Activated CD8-positive, alpha-beta memory T cell treated with anti-CD3 and anti-CD28 coated beads, Interleukin-2, amount 10 ng/mL, durations not matched to agents 7 days and 5 days (primary cell): ENCODE measurements at places on chromosomes 1 and 21. TPM values are rescaled to one million over a fixed set of nuclear protein-coding genes. Genes with fewer than 3 reads are reported as not detected.

ZP4 gene
- not detected for total RNA-seq

SLC25A34 gene
- total RNA-seq, result 0.88 TPM

RNU1-1 gene
- 3,744 TPM for total RNA-seq

MX2 gene
- 158 TPM for total RNA-seq

OTUD3 gene
- total RNA-seq, result 8.1 TPM

AUNIP gene
- 8.1 TPM for total RNA-seq

GRCh38 chr21:38475519-38475918, 22.8 kb downstream of the ERG start:
- peaks cover 6% of the 10 kb centered on the region for H3K4me1 ChIP-seq
- H3K4me3 ChIP-seq, result no peak overlapping the region
- no peaks in the 10 kb centered on the region for H3K36me3 ChIP-seq
- DNase-seq, result no peak
- no peak overlapping the region for H3K27ac ChIP-seq

GRCh38 chr1:229896306-229896705, 170.7 kb upstream of the GALNT2 start:
- peaks cover 45% of the 10 kb centered on the region for H3K27me3 ChIP-seq
- H3K36me3 ChIP-seq, result no peaks in the 10 kb centered on the region
- no peaks in the 10 kb centered on the region for H3K4me1 ChIP-seq
- no peak overlapping the region for H3K4me3 ChIP-seq
- H3K27ac ChIP-seq, result no peak overlapping the region

DNA sequence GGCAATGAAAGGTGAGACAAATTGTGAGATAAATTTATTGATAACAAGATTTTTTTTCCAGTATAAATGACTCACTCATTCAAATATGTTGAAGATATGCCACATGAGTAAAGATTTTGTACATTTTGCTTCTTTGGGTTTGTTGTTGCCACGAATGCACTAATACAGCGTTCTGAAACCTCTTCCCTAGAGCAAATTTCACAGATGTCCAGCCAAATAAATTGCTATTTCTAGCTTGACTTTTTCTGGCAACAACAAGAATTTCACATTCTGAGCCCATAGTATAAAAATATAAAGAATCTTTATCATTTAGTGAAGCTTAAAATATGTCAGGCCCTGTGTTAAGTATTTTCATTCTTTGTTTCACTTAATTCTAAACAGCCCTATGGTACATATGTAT, 114.5 kb upstream of the COL24A1 start:
- no peak overlapping the region for H3K4me3 ChIP-seq
- H3K36me3 ChIP-seq, result no peaks in the 10 kb centered on the region
- peaks cover 3% of the 10 kb centered on the region for H3K27me3 ChIP-seq
- no peak for DNase-seq

- no peaks in the 10 kb centered on the region for H3K4me1 ChIP-seq
- no peak for DNase-seq
- H3K27me3 ChIP-seq, result peaks cover 9% of the 10 kb centered on the region
- H3K4me3 ChIP-seq, result no peak overlapping the region
- H3K36me3 ChIP-seq, result no peaks in the 10 kb centered on the region
These were observed 14.0 kb downstream of the COL16A1 start for GRCh38 chr1:31689854-31690253.

DNA sequence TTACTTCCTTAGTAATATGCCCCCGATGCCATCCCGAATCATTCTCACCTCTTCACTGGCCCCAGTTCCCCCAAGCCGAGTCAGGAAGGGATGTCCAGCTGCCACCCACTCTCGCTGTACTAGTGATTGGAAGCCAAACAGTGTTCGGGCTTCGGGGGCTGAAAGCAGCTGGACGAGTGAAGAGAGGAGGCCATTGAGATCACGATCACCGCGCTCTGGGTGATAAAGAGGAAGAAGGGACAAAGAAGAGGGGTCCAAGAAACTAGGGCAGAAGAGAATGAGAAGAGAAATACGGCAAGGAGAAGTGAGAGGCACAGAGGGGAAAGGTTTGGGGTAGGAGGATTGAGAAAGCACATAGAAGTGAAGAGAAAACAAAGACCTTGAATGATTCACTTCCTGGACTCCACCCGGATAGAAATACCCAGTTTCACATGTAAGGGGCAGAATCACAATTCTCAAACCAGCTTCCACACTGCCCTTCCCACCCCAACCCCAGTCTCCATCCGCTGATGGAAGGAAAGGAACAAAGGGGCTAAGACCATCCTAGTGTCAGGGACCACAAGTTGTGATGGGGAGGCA, 3.7 kb upstream of the SF3B4 start:
- H3K27ac ChIP-seq, result peak overlapping the region; percentile 12
- H3K36me3 ChIP-seq, result peaks cover 8% of the 10 kb centered on the region
- no peak overlapping the region for H3K4me3 ChIP-seq

DNA sequence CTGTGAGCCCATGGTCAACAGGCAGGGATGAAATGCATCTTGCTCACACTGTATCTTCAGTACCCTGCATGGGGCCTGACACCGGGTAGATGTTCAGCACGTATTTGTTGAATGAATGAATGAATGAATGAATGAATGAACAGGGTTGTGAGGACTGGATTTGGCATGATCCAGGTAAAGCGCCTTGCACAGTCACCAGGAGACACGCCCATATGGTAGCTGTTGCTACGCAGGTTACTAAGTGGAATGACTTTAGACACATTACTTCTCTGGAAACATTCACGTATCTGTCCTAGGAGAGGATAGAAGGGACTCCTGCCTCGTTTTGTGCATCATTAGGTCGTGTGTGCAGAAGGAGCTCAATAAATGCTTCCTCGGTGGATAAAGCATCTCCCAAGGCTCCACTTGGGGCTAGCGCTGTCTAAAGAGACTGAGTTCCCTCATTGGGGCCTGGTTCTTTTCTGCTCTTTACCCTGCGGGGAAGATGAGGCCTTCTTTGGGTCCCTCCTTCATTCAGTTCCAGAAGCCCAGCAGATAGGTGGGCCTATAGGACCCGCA, 54.2 kb downstream of the NDUFS5 start:
- peaks cover 47% of the 10 kb centered on the region for H3K27me3 ChIP-seq
- no peaks in the 10 kb centered on the region for H3K4me1 ChIP-seq
- no peak overlapping the region for H3K27ac ChIP-seq
- DNase-seq, result no peak
- H3K36me3 ChIP-seq, result no peaks in the 10 kb centered on the region
- H3K4me3 ChIP-seq, result no peak overlapping the region

DNA sequence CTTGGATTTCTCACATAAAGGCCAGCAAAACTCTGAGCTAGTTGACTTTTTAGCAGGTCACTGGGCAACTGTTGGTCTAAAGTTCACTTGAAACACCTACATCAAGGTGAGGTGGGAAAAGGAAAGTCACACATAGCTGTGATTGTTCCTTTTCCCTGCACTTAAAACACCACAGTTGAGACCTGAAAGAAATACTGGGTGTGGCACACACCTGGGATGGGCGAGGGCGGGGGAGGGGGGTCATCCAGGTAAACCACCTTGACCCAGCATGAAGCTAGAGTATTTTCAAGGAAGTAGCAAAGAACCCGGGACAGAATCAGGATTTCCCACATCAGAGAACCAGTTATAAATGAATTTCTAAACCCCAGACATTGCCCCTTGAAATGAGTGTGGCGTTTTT, 26.4 kb downstream of the ZNF697 start:
- no peak overlapping the region for H3K4me3 ChIP-seq
- H3K36me3 ChIP-seq, result no peaks in the 10 kb centered on the region
- no peak overlapping the region for H3K27ac ChIP-seq
- DNase-seq, result no peak
- peaks cover 31% of the 10 kb centered on the region for H3K27me3 ChIP-seq
